Activated CD4-positive, alpha-beta memory T cell treated with anti-CD3 and anti-CD28 coated beads, Interleukin-2, amount 10 ng/mL, durations not matched to agents 7 days and 5 days (primary cell): ENCODE measurements at places on chromosomes 16 and 17. TPM values are rescaled to one million over a fixed set of nuclear protein-coding genes. Genes with fewer than 3 reads are reported as not detected.

The TVP23B gene
- total RNA-seq: 25.5 TPM

- no peak for DNase-seq
These were observed 67.6 kb downstream of the USP31 start for GRCh38 chr16:23081675-23082119.

GRCh38 chr17:4009186-4009785, 45.0 kb upstream of the ATP2A3 start:
- no peak for DNase-seq

- no peak for DNase-seq
These were observed 14.6 kb downstream of the SRCIN1 start for GRCh38 chr17:38590988-38591758.

- no peak for DNase-seq
These were observed 23.4 kb downstream of the NUP85 start for GRCh38 chr17:75228847-75229246.
